ENCODE measurements at places on chromosomes 4 and X.

DNA sequence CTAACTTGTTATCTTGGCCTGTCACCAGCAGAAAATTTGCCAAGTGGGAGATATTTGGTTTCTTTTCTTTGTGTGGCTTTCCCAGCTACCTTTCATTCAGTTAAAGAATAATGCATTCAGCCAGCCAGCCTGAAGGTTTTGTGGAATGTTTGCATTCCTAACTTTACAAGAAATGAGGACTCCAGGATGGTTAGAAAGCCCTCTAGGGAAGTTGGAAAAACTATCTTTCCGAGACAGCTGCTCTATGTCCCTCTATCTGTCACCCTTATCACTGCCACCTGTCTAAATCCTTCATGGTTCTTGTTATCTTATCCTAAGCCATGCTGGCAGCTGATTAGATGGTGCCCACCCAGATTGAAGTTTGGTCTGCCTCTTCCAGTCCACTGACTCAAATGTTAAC is 384.2 kb downstream of the SH3BGRL start:
- no peak for DNase-seq
- H3K27me3 ChIP-seq: no peaks in the 10 kb centered on the region
- H3K36me3 ChIP-seq: no peaks in the 10 kb centered on the region
- no peak overlapping the region for H3K4me3 ChIP-seq

GRCh38 chr4:139256349-139256748 is 23.7 kb downstream of the MGARP start:
- H3K27me3 ChIP-seq: no peaks in the 10 kb centered on the region
- H3K4me3 ChIP-seq: no peak overlapping the region
- no peak overlapping the region for H3K27ac ChIP-seq
- H3K36me3 ChIP-seq: no peaks in the 10 kb centered on the region
- H3K4me1 ChIP-seq: no peaks in the 10 kb centered on the region

DNA sequence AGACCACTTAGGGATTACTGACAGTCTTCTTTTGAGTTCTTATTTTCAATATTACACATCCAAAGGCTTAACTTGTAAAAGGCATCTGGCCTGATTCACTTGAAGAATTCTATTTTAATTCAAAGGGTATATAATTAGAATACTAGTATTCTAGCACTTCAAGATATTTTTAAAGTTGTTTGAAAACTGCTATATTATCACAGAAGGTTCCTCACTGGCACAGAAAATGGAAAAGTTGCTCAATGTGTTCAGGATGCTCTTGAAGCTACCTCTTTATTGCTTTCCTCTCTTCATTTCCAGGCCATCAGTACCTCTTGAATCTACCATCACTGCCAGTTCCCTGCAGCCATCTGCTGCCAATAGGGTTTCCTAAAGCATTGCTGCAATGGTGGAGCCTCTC is 271.4 kb downstream of the KCNIP4 start:
- H3K27ac ChIP-seq: no peak overlapping the region
- DNase-seq: no peak
- no peaks in the 10 kb centered on the region for H3K27me3 ChIP-seq
- no peaks in the 10 kb centered on the region for H3K36me3 ChIP-seq
- H3K4me3 ChIP-seq: no peak overlapping the region
- no peaks in the 10 kb centered on the region for H3K4me1 ChIP-seq

- no peak overlapping the region for H3K4me3 ChIP-seq
- H3K36me3 ChIP-seq: no peaks in the 10 kb centered on the region
- H3K4me1 ChIP-seq: no peaks in the 10 kb centered on the region
- no peaks in the 10 kb centered on the region for H3K27me3 ChIP-seq
- DNase-seq: no peak
Measured at GRCh38 chrX:33001107-33001506, 210.2 kb downstream of the DMD start.

GRCh38 chr4:16674082-16674481 is 224.4 kb downstream of the LDB2 start:
- H3K27ac ChIP-seq: no peak overlapping the region
- no peak for DNase-seq
- H3K4me3 ChIP-seq: no peak overlapping the region
- no peaks in the 10 kb centered on the region for H3K27me3 ChIP-seq
- H3K4me1 ChIP-seq: no peaks in the 10 kb centered on the region

- H3K27ac ChIP-seq: no peak overlapping the region
- peak; percentile 19 for DNase-seq
- H3K4me3 ChIP-seq: no peak overlapping the region
- H3K4me1 ChIP-seq: no peaks in the 10 kb centered on the region
Measured at GRCh38 chr4:76256032-76256431, 4.5 kb downstream of the FAM47E start.

DNA sequence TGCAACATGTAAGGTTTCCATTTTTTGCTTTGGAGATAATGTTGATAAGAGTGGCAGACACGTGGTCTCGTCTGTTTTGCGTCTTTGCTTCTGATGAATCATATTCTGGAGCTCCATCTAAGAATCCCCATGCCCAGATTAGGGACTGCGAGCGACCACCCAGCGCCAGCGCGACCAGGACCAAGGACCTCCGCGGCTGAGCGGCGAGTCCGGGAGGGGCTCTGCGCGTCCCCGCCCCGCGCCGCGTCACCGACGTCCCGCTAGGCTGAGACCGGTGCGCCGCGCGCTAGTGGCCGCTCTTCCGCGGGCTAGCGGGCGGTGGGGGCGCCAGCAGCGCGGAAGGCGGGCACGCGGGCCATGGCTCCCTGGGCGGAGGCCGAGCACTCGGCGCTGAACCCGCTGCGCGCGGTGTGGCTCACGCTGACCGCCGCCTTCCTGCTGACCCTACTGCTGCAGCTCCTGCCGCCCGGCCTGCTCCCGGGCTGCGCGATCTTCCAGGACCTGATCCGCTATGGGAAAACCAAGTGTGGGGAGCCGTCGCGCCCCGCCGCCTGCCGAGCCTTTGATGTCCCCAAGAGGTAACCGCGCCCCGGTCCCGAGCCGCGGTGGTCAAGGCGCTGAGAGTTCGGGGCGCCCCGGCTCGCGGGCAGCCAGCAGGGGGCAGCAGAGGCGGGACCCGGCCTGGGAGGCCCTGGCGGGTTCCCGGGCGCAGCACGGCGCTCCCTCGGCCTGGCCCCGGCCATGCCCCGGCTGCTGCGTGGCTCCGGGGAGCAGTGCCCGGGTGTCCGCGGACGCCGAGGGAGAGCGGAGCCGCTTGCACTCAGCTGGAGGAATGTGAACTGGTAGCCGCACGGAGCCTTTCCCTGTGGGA is at the start of gene SRD5A3:
TSS of gene SRD5A3 (plus strand) at position 263 of the 871 bp plus-strand sequence. CDS start at position 358, 95 bp downstream.
- peak within 1 kb of the TSS; percentile 83 for H3K4me3 ChIP-seq
- peaks cover 5% of the 10 kb centered on the region for H3K36me3 ChIP-seq
- DNase-seq: peak; percentile 76
- H3K27me3 ChIP-seq: no peaks in the 10 kb centered on the region
- H3K27ac ChIP-seq: peak within 1 kb of the TSS; percentile 96

GRCh38 chr4:142550965-142551364 is 295.1 kb downstream of the INPP4B start:
- no peak overlapping the region for H3K27ac ChIP-seq
- H3K4me1 ChIP-seq: peaks cover 4% of the 10 kb centered on the region
- H3K27me3 ChIP-seq: no peaks in the 10 kb centered on the region

DNA sequence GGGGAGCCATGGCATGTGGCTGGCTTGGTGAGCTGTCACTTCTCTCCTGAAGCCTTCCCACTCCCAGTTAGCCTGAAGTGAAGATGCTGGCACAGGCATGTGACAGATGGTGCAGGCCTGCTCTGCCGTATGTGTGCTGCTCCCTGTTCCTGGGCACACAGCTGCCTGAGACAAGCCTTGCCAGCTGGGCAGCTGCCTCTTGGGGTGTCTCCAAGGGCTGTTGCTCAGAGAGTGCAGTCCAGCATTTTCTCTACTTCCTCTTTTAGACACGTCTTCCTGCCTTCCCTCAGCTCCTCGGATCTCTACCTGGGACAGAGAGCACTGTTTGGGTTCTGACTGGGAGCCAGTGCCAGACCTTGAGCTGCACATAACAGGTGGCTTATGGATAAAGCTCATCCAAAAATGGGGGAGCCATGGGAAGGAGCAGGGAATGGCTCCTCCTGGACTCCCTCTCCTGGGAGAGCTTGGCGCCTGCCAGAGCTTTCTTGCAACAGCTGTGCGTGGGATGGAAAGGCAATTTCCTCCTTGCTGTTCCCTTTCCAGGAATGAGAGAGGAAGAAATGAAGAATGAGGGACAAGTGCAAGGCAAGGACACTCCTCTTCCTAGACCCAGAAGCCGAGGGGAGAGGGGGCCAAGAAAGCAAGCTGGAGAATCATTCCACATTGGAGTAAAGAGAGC is 132.9 kb downstream of the MSL3 start:
- no peak for DNase-seq
- no peak overlapping the region for H3K27ac ChIP-seq
- H3K36me3 ChIP-seq: no peaks in the 10 kb centered on the region
- H3K4me3 ChIP-seq: no peak overlapping the region

DNA sequence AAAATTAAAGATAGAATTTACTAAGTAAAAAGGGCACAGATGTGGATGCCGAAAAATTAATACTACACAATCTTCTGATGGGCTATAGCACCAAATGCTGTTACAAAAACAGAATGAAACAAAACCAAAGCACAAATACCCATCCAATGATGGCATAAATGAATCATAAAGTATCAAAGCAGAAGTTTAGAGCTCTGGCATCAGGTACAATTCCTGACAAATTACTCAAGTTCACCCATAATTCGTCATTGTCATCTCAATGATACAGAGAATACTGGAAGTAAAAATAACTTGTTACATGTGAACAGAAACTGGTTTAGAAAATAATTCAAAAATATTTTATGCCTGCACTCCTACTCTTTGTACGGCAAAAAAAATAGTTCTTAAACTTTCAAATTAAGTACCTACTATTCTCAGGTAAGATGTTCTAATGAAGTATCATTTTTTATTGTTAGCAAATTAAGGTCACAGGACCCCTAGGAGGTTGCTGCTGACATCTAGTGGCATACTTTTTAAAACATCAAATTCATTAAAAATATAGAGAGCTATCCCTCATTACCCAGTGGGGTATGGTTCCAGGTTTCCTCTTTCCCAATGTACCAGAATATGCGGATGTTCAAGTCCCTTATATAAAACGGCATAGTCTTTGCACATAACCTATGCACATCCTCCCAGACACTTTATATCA is 126.1 kb downstream of the INPP4B start:
- H3K4me1 ChIP-seq: peaks cover 54% of the 10 kb centered on the region
- no peak overlapping the region for H3K4me3 ChIP-seq
- no peaks in the 10 kb centered on the region for H3K36me3 ChIP-seq
- DNase-seq: no peak

DNA sequence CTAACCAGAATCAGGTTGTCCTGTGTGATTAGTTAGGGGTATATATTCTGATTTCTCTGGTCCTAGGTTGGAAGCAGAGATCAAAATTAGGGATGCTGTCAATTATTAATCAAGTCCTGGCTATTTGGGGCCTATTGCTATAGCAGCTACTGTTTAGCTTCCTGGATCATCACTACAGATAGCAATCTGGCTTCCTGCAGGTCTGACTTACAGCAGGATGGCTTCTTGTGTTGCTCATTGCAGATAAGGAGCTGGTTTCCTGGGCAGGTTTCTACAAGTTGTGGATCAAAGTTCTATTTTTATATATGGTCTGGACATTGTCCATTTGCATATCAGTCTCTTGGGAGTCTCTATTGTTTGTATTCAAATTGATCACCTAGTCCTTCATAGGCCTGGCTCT is 57.7 kb upstream of the C4orf54 start:
- no peaks in the 10 kb centered on the region for H3K36me3 ChIP-seq
- no peak overlapping the region for H3K4me3 ChIP-seq
- no peaks in the 10 kb centered on the region for H3K4me1 ChIP-seq

- H3K36me3 ChIP-seq: no peaks in the 10 kb centered on the region
- H3K27ac ChIP-seq: no peak overlapping the region
- H3K4me3 ChIP-seq: no peak overlapping the region
- H3K27me3 ChIP-seq: no peaks in the 10 kb centered on the region
Measured at GRCh38 chr4:139144161-139144859, 32.7 kb downstream of the ELF2 start.

GRCh38 chr4:11847167-11847566 is 418.5 kb upstream of the HS3ST1 start:
- no peaks in the 10 kb centered on the region for H3K27me3 ChIP-seq
- H3K4me1 ChIP-seq: no peaks in the 10 kb centered on the region
- no peak for DNase-seq
- H3K4me3 ChIP-seq: no peak overlapping the region
- H3K27ac ChIP-seq: no peak overlapping the region
- H3K36me3 ChIP-seq: no peaks in the 10 kb centered on the region

- H3K27me3 ChIP-seq: no peaks in the 10 kb centered on the region
- DNase-seq: no peak
- no peak overlapping the region for H3K27ac ChIP-seq
- H3K4me3 ChIP-seq: no peak overlapping the region
Measured at GRCh38 chr4:131974730-131975129, 1174.4 kb upstream of the PCDH10 start.

- H3K36me3 ChIP-seq: no peaks in the 10 kb centered on the region
- no peaks in the 10 kb centered on the region for H3K4me1 ChIP-seq
- H3K27ac ChIP-seq: no peak overlapping the region
- H3K4me3 ChIP-seq: no peak overlapping the region
Measured at GRCh38 chr4:110654254-110654635, 31.4 kb upstream of the PITX2 start.

DNA sequence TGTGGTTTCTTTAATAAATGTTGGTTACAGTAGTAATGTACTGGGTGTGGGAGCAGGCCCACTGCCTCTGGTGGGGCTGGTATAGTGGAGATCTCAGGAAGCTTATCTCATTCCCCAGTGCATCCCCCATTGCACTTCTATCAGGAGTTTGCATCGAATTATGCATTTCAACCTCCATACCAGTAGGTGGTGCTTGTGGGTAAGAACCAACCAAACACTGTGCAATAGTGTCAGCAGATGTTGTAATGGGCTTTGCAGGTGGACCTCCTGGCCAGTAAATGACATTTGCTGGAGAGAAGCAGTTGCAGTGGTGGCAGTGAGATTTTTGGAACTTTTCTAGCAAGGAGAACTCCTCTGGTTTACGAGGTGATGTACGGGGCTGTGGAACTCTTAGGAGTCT is 150.6 kb downstream of the POU3F4 start:
- H3K27ac ChIP-seq: no peak overlapping the region
- H3K4me3 ChIP-seq: no peak overlapping the region
- no peaks in the 10 kb centered on the region for H3K4me1 ChIP-seq
- H3K27me3 ChIP-seq: no peaks in the 10 kb centered on the region

GRCh38 chr4:172578712-172579111 is 589.9 kb upstream of the GALNT7 start:
- H3K27ac ChIP-seq: no peak overlapping the region
- no peaks in the 10 kb centered on the region for H3K4me1 ChIP-seq
- no peaks in the 10 kb centered on the region for H3K27me3 ChIP-seq
- no peaks in the 10 kb centered on the region for H3K36me3 ChIP-seq

DNA sequence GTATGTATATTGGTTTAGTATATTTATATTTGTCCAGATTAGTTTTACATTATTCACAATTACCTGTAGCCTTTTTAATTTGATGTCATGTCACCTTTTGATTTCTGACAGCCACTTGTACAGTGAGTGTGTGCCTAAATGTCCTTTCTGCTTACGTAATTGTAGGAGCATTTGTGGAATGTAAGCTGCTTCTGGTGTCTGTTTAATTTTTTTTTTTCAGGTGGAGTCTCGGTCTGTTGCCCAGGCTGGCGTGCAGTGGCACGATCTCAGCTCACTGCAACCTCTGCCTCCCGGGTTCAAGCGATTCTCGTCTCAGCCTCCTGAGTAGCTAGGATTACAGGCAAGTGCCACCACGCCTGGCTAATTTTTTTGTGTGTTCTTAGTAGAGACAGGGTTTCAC is 91.2 kb upstream of the XAGE2 start:
- H3K27ac ChIP-seq: no peak overlapping the region
- no peaks in the 10 kb centered on the region for H3K4me1 ChIP-seq
- no peak overlapping the region for H3K4me3 ChIP-seq
- no peaks in the 10 kb centered on the region for H3K27me3 ChIP-seq
- DNase-seq: no peak
